ENCODE measurements at places on chromosomes 4 and X.

- DNase-seq: no peak
Measured at GRCh38 chrX:116757491-116757890, 294.7 kb upstream of the CT83 start.

DNA sequence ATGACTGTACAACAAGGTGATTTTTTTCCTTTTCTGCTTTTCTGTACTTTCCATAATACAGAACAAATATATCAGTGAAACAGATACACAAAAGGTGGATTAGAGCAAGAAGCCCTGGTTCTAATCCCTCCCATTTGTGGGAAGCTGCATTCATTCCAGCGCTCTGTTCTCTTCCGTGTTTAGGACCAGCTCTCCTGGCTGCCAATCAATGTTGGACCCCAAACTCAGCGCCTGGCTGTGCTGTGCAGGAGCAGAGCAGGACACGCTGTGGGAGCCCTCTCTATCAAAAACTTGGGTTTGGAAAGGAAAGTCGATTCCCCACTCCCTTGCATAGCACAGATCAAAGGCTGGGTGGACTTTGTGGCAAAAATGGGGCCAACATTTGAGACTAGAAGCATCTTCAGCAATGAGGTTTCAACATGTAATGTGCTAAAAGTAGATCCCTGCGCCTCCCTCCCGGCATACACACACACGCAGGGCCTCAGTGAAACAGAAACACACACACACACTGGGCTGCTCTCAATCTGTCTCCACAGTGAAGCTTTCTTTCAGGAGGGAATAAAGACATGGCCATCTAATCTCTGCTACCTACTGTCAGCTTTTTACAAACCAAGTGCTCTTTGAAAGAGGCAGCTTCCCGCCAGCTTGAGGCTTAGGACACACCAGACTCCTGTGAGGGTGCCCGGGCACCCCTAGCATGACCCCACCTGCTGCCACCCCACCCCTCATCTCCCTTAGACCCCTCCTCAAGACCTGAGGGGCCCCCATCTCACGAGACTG, 12.2 kb downstream of the WDR1 start:
- DNase-seq: no peak

DNA sequence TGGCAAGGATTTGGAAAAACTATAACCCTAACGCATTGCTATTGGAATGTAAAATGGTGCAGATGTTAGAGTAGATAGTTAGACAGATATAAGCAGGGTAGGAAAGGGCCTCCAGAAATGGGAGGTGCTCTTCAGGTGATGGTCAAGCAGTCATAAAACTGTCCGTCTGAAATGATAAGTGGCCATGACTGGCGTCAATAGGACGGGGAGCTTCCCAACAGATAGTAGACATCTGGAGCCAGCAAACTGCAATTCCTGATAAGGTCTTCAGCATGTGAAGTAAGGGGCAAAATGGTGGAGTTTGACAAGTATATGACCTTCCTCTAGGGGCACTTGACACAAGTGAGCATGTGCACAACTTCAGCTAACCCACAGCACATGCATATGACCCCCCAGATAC, 250.4 kb downstream of the MAGEB5 start:
- DNase-seq: no peak

- peak; percentile 88 for DNase-seq
Measured at GRCh38 chr4:24991015-24991414, 39.7 kb downstream of the LGI2 start.

DNA sequence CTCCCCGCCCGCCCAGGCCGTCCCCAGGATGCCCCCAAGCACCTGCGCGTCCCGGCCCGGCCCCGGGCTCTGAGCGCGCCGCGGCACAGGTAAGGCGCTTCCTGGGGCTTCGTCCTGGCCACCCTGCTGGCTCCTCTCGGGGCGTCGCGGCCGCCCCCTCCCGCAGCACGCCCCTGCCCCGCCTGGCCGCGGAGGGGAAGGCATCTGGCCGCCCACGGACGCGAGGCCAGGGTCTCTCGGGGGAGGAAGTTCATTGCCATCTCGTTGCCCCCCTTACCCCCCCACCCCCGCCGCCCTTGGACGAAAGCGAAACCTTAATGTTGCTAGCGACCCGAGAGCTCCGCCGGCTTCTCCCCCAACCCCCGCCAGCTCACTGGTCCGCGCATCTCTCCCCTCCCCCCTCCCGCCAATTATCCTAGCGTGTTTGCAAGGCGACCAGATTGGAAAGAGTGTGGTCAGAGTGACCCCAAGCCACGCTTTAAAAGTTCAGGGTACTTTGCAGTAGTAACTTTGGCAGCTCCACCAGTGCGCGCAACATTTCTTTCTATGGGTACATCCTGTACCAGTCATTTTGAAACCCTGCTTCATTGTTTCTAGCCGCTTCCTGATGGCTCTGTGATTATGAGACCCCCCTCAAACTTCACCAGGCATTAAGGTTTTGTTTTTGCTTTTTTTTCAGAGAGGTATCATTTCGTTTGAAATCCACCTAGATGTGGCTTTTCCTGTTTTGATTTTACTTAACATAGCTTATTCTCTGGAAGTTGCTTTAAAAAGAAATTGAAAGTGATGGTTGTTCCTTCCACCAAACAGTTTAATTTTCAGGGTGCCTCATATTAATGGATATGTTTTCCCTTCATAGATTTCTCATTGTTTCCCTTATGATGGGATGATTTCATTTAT, 626 bp downstream of the TBC1D1 start:
- DNase-seq: peak; percentile 21

- DNase-seq: no peak
Measured at GRCh38 chr4:82358847-82359246, 14.9 kb downstream of the HNRNPD start.

DNA sequence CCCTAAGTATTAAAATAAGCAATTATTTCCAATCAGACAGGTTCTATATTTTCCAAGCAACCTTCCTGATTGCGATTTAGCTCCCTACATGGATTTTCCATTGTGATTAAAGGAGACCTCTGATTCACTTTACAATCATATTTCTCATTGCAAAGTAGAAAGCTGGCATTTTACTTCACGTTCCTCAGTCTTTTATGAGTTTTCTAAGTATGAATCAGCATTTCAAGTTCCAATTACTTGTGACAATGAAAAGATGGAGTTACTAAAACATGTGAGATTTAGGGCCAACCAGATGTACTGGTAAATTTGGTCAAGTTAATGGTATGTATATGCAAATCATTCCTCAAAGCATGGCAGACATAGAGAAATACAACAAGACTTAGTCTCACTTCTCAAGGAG, 206.2 kb downstream of the KCNIP4 start:
- no peak for DNase-seq

- DNase-seq: no peak
Measured at GRCh38 chr4:73104695-73105094, 35.2 kb upstream of the COX18 start.

GRCh38 chr4:73099143-73099542, 29.6 kb upstream of the COX18 start:
- DNase-seq: no peak

- peak; percentile 8 for DNase-seq
Measured at GRCh38 chr4:143441678-143442077, 71.8 kb upstream of the SMARCA5 start.

DNA sequence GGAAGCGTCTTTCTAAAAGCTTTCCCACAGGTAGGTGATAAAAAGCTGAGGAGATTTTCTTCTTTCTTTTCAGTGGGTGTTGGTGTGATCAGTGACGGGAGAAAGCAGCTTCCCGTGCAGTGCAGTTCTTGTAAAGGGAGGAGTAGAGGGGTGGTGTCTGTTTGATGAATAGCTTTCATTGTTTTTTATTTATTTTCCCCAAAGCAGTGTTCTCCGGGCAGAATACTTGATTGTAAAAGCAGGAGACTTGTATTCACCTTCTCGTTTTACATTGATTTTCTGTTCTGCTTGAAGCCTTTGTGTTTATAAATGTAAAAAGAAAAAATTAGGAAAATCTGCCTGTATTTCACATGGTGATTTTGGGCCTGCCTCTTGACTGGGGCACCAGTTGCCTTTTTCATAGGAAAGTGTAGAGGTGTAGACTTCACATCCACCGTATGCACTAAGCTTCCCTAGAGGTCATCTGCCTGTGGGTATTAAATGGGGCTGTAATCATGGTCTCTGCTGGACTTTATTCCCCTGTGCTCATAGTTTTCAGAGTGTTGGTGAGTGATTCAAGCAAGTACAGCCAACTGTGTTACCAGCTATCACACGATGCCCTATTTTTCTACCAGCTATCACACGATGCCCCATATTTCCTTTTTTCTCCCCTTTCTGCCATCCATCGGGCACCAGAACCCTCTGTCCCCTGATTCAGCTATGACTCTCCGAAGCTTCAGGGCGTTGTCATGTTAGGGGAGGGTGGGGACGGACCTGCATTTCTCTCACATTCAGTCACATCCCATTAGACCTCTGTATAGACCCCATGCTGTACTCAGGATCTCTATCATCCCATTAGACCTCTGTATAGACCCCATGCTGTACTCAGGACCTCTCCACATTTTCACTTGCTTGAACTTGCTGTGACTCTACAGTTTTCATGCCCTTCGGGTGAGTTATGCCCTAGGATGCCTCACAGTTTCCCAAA, 526.5 kb downstream of the TRIML1 start:
- peak; percentile 10 for DNase-seq

GRCh38 chr4:87103086-87103485, 117.3 kb downstream of the KLHL8 start:
- DNase-seq: no peak

GRCh38 chrX:109959356-109959871, 43.5 kb upstream of the TMEM164 start:
- peak; percentile 56 for DNase-seq

- no peak for DNase-seq
Measured at GRCh38 chr4:177191991-177192390, 117.7 kb upstream of the NEIL3 start.

DNA sequence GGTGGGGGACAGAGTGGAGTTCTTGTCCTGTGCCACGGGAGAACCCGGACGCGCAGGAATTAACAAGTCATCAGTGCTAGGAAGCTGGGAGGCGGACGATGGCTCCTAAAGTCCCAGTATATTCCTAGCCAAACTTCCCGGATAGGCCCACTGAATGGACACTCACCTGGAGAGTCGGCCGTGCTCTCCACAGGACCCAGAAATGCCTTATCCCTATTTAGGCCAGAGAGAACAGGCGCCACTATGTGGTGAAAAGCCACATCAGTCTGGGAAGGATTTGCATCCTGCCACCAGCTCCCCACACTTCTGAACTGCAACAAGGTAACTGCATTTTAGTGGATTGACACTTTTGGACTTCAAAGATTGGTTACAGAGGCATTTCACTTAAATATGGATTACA, 1.1 kb downstream of the CFAP299 start:
- DNase-seq: peak; percentile 36

- DNase-seq: no peak
Measured at GRCh38 chr4:13930155-13930554, 302.6 kb upstream of the BOD1L1 start.

GRCh38 chr4:48681856-48682255, 98.2 kb downstream of the FRYL start:
- peak; percentile 12 for DNase-seq

- no peak for DNase-seq
Measured at GRCh38 chr4:149972407-149972806, 105.8 kb upstream of the DCLK2 start.

GRCh38 chr4:8732092-8732491, 139.5 kb downstream of the CPZ start:
- DNase-seq: no peak

GRCh38 chr4:156838761-156839160, 132.8 kb downstream of the PDGFC start:
- no peak for DNase-seq

GRCh38 chr4:48237996-48238645, 31.5 kb downstream of the TEC start:
- peak; percentile 19 for DNase-seq

DNA sequence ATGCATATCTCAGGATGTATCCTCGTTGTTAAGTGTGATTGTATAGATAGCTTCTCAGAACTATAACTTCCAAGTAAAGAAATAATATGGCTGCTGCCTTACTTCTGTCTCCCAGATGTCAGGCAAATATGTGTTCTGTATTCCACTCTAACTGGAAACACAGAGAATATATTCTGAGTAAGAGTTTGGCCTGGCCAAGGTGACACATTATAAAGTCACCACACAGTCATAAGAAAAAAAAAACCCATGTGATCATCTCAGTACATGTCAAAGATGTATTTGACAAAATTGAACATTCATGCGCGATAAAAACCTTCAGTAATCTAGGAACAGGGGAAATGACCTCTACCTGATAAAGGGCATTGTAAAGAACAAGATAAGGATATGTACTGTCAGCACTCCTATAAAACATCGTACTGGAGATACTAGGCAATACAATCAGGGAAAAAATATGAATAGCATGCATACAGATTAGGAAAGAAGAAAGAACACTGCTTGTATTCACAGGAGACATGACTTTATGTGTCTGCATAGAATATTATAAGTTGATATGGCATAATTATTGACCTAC, 207.1 kb downstream of the ZNF330 start:
- DNase-seq: peak; percentile 33

DNA sequence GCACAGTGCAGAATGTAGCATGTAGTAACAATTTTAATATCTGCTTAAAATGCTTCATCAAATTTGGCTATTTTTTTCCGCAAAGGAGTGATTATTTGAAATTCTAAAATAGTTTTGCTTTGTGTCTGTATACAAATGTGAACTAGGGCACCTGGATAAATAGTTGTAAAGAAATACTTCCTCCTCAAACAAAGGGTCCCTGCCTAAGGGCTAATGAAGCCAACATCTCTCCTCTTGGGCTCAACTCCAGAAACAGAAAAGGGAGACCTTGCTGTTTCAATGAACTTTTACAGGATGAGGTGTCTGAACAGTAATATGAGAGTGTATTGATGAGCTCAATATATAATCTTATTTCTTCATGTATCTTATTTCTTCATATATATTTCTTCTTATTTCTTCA, 30.8 kb upstream of the SCOC start:
- no peak for DNase-seq

DNA sequence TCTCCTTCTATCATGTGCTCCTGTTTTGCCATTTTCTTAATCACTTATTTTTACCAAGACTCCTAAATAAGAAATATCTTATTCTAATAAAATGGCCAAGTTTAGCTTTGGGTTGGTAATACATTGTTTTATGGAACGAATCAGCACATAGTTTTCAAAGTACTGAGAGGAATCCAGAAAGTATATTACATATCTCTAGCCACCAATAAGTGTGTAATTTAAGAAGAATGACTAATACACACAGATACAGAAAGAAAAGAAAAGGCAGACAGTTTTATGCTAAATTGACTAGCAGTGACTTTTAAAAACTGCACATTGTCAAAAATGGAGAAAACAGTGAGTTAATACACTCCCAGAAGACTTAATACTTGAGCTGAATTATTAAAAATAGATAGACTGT, 167.0 kb upstream of the IL15 start:
- no peak for DNase-seq

GRCh38 chrX:24371391-24371972, 11.0 kb downstream of the SUPT20HL1 start:
- DNase-seq: peak; percentile 26

- no peak for DNase-seq
Measured at GRCh38 chr4:14446904-14447303, 555.4 kb upstream of the CPEB2 start.

- peak; percentile 8 for DNase-seq
Measured at GRCh38 chrX:9312922-9313867, 151.7 kb upstream of the TBL1X start.

DNA sequence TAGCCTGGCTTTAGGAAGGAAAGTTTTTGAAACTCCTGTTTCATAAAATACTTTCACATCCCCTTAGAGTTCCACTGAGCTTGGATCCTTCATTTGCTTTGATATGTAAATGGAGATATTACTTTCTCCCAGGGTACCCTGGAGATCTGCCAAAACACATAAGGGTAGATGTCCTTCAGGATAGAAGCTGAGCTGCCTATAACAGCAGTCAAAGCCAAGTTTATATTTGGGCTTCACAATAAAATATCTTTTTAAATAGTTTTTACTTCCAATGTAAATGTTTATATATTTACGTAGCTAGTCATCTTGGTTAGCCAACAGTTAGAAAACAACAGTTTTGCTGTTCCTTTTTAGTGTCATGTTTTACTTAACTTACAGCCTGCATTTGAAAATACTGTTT, 742.3 kb upstream of the POU3F4 start:
- DNase-seq: no peak

All from HT1080 (cell line).